ENCODE measurements at places on chromosomes 3 and 15.

- DNase-seq, result no peak
Observed at GRCh38 chr3:121665488-121665887, 4.8 kb upstream of the HCLS1 start.

DNA sequence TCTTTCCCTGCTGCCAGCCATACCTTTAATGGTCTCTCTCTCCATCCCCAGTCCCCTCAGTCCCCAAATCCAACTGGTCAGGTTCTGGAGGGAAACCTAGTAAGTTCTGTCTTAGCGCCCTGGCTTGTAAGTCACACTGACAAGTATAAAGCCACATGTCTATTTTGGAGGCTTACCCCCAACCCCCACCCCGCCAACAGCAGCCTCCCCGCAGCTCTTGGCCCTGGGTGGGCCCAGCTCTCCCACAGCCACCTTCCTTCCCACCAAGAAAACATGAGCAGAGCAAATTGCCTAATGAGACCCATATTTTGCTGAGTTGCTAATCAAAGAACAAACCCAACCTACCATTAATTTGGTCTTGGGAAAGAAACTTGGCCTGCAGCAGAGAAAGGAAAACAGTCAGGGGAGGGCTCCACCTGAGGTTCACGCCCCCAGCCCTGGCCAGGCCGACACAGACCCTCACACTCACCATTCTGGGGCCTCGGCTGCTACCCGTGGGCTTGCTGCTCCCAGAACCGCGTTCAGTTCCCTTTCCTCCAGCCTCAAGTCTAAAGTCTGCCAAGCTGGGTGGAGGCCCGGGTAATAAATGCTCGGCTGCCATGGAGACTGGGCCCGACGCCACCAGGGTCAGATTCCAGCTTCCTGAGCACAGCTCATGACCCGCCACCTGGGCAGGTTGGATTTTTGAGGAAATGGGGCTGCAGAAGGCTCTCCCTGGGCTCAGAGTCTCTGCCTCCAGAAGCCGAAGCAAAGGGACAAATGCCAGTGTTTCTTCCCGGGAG lies at the start of gene CALML4:
TSS of gene CALML4 (minus strand) at position 557 of the 782 bp plus-strand sequence. CDS start at position 472, 85 bp downstream.
- DNase-seq, result peak; percentile 42

DNA sequence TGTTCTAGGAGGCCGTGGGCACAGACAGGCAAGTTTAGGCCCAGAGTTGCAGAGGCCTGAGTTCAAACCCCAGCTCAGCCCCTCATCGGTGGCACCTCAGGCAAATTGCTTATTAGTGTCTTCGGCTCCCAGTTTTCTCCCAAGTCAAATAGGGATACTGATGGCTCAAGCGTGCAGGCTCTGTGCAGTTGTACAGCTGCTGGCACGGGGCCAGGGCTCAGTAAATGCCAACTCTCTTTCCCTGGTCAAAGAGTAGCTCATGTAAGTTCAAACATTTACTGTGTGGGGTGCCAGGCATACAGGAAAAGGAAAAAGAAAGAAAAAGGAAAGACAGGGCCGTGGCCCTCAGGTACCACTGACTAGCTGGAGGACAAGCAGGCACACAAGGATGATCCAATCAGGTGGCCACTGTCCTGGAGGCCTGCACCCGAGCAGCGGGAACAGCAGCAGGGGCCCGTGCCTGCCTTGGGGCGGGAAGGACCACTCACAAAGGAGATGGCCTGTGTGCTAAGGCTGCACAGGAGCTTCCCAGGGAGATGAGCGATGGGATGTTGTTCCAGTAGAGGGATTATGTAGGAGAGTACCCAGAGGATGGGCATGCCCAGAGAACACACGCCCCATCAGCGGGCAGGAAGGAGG lies 70.8 kb downstream of the TBC1D2B start:
- no peak for DNase-seq

DNA sequence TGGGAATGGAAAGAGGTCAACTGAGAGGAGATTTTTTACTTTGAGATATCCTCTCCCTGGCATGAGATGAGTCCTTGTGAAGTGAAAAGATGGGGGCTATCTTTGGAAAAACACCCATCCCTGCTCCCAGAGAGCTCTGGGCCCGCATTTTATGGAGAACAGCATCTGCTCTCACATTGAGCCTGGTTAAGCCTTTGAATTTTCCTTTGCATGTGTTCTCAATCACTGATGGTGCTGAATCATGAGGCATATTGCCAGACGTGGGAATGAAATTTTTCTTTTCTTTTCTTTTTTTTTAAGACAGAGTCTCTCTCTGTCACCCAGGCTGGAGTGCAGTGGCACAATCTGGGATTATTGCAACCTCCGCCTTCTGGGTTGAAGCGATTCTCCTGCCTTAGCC lies 24.4 kb downstream of the TMEM45A start:
- DNase-seq, result no peak

GRCh38 chr15:68655686-68656437 lies 77.1 kb downstream of the CORO2B start:
- DNase-seq, result no peak

DNA sequence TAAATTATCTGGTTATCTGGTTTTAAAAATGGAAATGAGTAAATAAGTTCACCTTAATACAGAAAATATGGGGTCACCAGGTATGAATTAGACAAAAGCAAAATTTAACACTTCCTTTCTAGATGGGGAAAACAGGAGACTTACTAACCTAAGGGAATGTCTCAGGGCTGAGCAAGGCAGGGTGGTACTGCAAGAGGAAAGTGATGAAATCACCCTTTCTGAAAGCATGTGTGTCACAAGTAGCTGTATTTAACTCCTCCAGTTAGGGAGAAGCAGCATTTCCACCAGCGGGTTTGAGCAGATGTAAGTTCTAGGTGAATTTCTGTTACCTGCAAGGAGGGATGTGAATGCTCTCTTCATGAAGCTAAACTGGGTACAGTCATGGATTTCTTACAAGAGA lies 629.1 kb downstream of the MECOM start:
- DNase-seq, result no peak

DNA sequence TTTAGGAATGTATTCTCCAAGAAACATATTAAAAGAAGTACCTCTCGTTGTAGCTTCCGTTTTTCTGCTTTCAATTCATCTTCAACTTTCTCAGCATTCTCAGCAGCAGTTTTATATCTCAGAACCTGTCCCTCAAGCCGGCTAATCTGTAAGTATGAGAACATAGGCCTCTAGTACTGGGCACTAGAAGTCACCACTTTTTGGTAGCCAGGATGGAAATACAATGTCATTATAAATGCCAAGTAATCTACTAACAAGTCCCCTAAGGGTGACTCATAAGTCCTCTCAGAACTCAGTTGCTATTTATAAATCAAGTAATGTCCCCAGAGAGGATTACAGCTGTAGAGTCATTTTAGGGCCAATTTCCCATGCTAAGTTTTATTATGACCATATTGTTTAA lies 61.1 kb downstream of the MLH1 start:
- DNase-seq, result no peak

GRCh38 chr3:151879679-151880415 lies 6.4 kb downstream of the SUCNR1 start:
- no peak for DNase-seq
